ENCODE measurements at places on chromosomes 5 and 9.

DNA sequence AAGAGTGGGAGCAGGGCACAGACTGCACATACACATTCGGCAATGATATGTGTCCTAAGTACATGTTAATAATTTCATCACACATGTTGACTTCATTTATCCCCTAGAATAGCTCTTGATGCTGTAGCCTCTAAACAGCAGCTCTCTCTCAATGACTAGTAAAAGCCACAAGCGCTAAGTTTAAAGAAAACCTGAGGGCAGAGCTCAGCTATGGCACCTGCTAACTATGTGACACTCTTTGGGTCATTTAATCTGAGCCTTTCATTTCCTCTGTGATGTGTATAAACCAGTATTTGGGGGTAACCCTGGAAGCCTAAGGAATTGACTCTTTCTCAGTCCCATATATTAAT is 140.6 kb upstream of the MOCS2 start:
- DNase-seq = no peak

- DNase-seq = no peak
These were observed 9.1 kb upstream of the SLC27A6 start for GRCh38 chr5:128956164-128956563.

DNA sequence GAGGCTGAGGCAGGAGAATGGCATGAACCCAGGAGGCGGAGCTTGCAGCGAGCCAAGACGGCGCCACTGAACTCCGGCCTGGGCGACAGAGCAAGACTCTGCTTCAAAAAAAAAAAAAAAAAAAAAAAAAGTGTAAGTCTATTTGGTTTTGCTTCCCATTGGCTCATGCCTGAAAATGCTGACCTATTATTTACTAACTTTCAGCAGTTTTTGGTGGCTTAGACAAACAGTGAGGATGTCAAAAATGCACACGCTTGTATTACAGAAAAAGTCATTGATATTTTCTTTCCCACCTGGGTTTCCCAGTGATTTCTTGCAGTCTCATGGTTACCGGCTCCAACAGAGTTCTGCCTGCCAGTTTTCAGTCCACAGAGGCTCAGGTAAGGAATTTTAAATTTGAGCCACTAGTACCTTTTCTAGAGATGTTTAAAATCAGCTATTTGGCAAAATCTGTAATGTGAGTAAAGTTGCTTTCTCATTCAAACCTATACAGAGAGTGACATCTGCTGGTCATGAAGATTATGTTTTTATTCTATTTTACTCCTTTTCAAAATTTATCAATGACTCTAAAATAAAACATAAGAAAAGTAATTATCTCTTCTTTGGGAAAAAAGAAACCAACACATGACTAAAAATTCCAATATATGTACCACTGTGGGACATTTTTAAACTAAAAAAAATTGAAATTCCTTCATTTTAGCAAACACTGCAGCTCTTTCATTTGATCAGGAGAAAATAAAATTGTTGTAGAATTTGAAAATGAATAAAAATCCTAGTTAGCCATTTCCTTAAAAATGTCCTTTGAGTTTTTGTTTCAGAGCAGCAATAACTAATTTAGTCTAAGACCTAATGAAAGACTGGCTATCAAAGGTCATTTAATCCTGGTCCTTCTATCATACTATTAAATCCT is 8.8 kb downstream of the FAM200C start:
- DNase-seq = no peak

DNA sequence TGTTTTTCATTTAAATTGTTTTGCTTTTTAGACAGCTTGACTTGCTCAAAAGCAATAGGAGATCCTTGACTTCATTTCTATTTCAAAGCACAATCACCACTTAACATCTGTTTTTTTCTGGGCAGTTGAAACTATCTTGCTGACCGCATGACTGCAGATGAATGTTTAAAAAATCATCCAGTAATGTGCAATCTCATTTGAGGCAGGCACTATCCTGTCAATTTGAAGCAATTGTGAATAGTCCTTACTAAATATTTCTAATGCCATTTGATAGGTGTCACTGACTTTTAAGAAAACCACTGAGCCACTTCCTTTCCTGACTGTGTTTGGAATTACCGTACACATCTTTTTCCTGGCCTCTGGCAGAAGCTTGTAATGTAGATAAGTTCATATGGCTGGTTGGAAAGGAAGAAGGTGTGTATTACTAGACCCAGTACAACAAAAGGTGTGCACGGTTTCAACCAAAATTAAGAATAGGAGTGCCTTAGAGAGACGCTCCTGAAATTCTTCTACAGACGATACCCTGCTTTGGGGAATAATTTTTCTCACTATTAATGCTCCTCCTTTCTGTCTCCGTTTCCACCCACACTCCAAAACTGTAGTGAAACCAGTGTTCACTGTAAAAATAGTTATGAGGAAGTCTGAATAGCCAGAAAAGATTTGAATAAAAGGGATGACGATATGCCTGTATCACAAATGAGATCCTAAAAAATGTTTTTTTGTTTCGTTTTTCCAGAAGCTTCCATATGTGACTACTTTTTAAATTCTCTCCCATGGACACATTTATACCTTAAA is 136.7 kb upstream of the MOCS2 start:
- no peak for DNase-seq

DNA sequence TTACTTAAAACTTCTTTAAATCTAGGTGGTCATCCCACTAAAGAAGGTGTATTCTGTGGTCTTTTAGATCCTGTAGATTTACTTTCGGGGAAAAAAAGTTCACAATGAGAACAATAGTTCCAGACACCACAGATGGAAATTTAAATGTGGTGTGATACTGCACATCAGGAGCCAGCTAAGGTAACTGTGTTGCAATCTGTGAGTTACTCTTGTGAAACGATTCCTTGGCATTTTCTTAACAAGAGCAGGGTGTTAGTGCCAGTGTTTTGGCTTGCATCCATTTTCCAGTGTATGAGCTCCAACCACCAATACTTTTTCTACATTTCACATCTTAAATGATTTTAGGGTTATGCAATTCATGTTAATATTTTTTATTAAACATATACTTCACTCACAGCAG is 674.5 kb downstream of the CETN3 start:
- no peak for DNase-seq

GRCh38 chr5:135429301-135430134 is 17.6 kb downstream of the DCANP1 start:
- DNase-seq = no peak

Data from activated naive CD4-positive, alpha-beta T cell treated with anti-CD3 and anti-CD28 coated beads, Interleukin-2, amount 50 U/mL, for 72 hours (primary cell).